ENCODE measurements at places on chromosomes 13 and 19.

GRCh38 chr19:55146705-55147273 is 2.2 kb downstream of the TNNT1 start:
- no peak for DNase-seq

- DNase-seq, result no peak
Observed at GRCh38 chr13:50334944-50335343, 319.7 kb downstream of the KCNRG start.

GRCh38 chr13:111313911-111314425 is 6.5 kb upstream of the TEX29 start:
- DNase-seq, result no peak

- DNase-seq, result peak; percentile 8
Observed at GRCh38 chr13:91417660-91418325, 19.4 kb downstream of the GPC5 start.

GRCh38 chr19:45205810-45206209 is 27.2 kb downstream of the BLOC1S3 start:
- no peak for DNase-seq

GRCh38 chr13:78540058-78540457 is 63.3 kb downstream of the POU4F1 start:
- no peak for DNase-seq

- DNase-seq, result no peak
Observed at GRCh38 chr19:17540174-17540573, 15.3 kb upstream of the COLGALT1 start.

DNA sequence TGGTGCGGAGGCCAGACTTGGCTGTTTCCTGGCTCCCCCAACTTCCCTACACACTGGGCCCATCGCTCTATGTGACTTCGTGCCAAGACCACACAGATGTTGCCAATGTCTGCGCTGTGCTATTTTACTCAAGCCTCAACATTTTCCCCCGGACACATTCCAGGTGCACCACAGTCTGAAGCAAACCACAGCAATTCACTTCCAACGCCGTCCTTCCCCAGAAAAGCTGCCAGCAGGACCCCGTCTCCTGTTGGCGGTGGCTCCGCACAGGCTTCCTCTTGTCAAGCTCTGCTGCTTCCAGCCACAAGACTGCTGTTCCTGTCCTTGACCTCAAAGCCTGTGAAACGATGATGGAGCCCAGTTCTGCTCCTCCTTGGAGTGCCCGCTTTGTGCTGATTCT is 100.7 kb downstream of the CRYL1 start:
- DNase-seq, result no peak

DNA sequence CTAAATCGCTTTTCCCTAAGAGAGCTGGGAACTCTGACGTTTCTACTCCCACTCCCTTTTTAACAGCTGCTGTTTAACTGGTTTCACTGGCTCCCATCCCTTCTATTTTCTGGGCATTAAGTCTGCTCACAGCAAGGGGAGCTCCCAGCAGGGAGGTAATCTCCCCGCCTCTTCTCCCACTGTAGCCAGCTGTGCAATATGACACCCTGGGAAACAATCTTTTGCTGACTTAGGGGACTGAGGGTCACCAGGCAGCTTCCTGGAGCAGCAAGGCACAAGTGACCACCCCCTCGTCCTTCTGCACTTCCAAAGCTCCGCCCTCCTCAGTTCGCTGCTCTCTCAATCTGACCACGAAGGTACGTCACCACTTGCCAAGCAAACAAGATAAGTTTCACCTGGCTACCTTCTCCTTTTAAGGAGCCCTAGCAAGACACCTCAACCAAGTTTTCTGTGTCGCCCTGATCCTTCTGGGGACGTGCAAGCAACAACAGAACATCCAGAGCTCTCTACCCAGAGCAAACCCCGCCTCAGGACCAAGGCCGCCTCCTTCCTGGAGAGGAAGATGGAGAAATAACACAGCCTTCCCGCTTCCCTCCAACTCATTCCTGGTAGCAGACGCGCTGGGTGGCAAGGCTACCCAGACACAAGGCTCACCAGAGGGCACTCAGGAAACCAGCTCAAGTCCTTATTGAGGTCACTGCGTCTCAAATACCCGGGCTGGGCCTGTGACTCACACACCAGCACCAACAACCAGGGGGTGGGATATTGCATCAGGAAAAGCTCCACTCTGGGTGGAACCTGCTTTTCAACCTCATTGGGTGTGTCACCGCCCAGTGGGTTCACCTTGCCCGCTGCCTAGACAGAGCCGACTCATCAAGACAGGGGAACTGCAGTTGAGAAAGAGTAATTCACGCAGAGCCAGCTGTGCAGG is 92.4 kb downstream of the STK24 start:
- peak; percentile 84 for DNase-seq

GRCh38 chr13:29452773-29453616 is 142.5 kb downstream of the SLC7A1 start:
- no peak for DNase-seq

GRCh38 chr19:54875506-54875905 is 1.5 kb downstream of the FCAR start:
- no peak for DNase-seq

- no peak for DNase-seq
Observed at GRCh38 chr13:45333251-45333976, 7.6 kb downstream of the TPT1 start.
